Tibial nerve (tissue), 4 donors: ENCODE measurements at places on chromosomes 13 and 19.

- no peak for DNase-seq
These were observed 8.1 kb downstream of the NKPD1 start for GRCh38 chr19:45152504-45153338.

GRCh38 chr13:41419206-41419605 is 38.1 kb upstream of the RGCC start:
- no peak for DNase-seq

- DNase-seq = peak; percentile 88
These were observed at the start of the genes MED16 and RNU6-9 for GRCh38 chr19:892894-893689. TSS of gene MED16 (minus strand) at chr19:893187. CDS start at chr19:891131, 2,056 bp downstream. TSS of gene RNU6-9 (plus strand) at chr19:893484.

- DNase-seq = no peak
These were observed 77.0 kb upstream of the ZNF507 start for GRCh38 chr19:32268381-32268780.

- DNase-seq = no peak
These were observed 865.2 kb upstream of the SLC10A2 start for GRCh38 chr13:103931331-103931845.

- no peak for DNase-seq
These were observed 613.9 kb downstream of the TBC1D4 start for GRCh38 chr13:74868049-74868448.

DNA sequence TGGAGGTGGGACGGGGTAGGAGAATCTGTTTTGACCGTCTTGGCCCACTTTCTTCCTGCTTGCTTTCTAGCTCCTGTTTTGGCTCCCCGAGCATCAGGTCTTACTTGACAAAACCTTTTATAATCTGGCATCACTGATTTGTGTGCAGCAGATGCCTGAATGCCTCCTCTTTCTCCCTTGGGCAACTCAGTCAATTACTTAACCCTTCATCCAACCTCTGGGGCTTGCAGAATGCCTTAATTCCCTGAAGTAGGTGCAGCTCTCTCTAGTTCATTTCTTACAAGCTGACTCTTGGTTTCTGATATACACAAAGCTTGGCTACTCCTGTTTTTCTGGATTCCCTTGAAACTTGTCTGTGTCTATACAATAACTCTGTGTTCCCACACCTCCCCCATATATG is 5.7 kb upstream of the NUP58 start:
- no peak for DNase-seq

- no peak for DNase-seq
These were observed 51.6 kb upstream of the POMP start for GRCh38 chr13:28607187-28607955.

DNA sequence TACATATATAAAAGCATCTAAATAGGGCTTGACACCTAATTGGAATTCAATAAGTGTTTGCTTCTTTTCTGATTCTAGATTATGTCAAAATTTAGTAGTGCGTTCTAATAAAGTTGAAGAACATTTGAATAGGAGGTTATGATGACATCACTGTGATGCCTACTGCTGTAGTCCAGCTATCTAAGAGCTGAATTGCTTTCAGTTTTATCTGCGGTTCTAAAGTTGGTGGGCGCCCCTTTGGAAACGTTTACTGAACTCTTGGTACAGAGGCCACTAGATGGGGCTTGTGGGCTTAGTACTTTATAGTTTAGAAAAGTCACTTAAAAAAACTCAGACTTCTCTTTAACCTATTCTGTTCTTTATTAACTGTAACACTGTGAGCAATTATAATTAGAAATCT is 776.9 kb downstream of the GPC5 start:
- no peak for DNase-seq

- DNase-seq = no peak
These were observed 308.0 kb downstream of the OLFM4 start for GRCh38 chr13:53336441-53337160.

DNA sequence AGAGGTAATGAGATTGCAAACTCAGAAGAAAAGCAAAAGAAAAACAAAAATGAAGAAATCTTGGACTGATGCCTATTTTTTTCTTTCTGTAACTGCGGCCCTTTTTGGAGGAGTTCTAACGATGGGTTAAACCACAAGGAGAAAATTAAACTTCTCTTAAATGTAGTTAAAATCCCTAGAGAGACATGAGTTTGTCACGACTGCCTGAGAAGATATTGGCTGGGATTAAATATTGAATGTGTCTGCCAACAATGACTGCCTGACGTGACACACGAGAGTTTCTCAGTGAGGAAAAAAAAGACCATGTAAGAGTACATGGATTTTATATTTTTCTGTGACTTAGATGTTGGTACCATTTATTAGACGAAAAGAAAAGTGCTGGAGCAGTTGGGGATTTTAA is 1013.4 kb downstream of the PCDH9 start:
- no peak for DNase-seq

GRCh38 chr13:28478127-28478526 is 16.8 kb downstream of the FLT1 start:
- DNase-seq = no peak

DNA sequence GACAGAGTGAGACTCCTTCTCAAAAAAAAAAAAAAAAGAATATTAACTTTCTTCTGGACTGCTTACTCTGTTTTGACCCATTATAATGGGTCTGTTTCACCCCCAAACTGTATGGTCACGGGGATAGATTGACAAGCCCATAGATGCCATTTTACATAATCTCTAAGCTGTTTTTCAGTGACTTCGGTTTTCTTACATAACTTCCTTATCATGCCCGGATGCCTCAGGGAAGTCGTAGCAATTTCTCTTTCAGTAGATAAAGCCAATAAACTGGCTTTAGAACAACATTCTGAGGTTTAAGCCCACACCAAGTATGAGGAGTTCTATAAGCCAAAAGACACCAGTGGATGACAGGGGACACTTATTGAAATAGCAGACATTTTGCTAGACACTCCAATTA is 5.9 kb upstream of the ZNF254 start:
- DNase-seq = no peak

GRCh38 chr13:110629735-110630134 is 14.4 kb downstream of the NAXD start:
- no peak for DNase-seq

DNA sequence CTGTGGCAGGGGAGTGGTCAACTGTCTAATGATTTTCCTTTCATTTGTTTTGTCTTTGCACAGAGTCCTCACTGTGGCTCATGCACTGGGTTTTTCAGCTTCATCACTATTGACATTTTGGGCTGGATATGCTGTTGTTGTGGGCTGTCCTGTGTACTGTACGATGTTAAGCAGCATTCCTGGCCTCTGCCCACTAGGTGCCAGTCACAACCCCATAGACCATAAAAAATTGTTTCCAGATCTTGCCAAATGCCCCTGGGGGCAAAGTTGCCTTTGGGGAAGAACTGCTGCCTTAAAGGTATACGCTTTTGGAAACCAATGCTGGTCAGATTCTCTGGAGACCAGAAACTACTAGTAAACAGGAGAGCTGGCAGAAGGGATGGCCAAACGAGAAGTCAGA is 310.4 kb downstream of the SPRY2 start:
- DNase-seq = no peak
